Dermis blood vessel endothelial cell (primary cell): ENCODE measurements at places on chromosomes 12 and 14.
A peak's percentile ranks its signal among the peaks of the same experiment; 100 is the strongest.

DNA sequence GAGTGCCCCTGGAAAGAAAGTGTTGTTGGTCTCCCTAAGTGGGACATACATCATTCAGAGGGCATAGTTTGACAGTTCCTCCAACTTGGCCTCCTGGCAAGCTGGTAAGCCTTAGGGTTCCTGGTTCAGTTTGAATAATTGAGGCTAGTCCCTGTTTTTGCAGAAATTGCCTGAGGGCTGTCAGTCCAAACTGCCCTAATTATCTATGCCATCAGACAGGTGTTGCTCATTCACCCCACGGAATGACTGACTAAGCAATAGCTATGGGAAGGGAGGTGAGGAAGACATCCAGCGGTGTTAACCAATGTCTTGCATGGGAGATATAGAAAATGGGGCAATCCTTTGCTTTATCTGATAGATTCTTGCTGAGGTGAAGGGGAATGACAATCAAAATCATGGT, 37.6 kb downstream of the SPTSSA start:
- DNase-seq, result no peak

GRCh38 chr12:31834150-31834549, 105.3 kb upstream of the AMN1 start:
- DNase-seq, result no peak

DNA sequence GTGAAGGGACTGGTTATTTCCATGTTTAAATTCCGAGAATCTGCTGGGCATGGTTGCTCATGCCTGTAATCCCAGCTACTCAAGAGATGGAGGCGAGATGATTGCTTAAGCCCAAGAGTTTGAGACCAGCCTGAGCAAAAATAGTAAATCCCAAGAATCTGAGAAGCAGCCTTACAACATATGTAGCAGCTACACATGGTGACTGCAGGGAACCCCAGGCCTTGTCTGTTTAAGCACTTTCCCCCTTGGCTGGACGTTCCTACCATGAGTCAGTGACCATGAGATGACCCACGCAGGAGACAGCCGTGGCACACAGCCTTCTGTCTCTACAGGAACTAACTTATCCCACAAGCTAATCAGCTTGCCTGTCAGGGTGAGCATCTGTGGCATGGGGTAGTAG, 5.5 kb upstream of the SLC24A4 start:
- no peak for DNase-seq

DNA sequence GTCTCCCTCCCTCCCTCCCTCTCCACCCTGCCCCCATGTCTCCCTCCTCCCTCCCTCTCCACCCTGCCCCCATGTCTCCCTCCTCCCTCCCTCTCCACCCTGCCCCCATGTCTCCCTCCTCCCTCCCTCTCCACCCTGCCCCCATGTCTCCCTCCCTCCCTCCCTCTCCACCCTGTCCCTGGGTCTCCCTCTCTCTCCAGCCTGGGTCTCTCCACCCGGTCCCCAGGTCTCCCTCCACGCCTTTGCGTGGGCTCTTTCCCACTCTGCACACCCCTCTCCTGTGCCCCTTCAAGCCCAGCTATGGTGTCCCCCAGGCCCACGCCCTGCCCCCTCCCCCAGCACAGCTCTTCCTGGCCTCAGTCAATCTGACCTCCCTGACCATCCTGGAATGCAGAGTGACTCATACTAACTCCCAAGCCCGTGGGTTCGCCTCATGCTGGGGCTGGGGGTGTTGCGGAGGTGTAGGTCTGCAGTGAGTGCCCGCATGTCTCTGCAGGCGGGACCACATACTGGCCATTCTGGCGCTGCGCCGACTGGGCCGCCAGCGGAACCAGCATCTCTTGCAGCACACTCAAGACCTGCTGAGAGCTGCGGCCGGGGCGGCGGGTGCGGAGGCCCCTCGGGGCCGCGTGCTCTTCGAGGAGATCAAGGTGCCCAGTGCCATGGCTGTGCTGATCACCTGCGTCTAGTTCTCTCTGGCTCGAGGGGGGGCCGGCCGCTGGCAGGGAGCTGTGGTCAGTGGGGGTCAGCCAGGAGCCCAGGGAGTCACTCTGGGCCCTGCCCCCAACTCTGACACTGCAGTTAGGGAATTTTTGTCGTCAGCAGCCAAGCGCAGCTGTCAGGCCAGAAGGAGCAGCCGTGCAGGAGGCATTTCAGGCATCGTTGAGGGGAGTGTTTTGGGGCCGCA, 13.5 kb upstream of the TNFAIP2 start:
- peak; percentile 69 for DNase-seq

GRCh38 chr12:91937009-91937408, 208.6 kb downstream of the BTG1 start:
- DNase-seq, result no peak

GRCh38 chr12:85476756-85477155, 196.7 kb downstream of the ALX1 start:
- DNase-seq, result no peak

DNA sequence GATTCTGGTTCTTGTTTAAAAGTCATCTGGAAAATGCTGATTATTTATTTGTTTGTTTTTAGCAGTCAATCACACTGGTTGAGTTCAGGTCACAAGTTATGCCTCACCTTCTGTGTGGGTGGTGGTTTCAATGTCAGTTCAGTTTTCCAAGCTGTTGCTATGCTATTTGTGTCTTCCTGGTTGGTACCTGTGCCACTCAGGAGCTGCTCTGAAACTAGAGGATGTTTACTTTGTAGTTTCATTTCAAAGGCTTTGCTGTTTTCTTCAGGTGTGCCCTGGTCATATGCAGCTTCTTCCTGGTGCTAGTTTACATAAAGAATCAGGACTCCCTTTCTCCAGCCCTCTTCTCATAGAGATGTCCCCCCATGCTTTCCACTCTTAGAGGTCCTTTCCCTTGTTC, 75.7 kb upstream of the PPP4R3A start:
- no peak for DNase-seq

DNA sequence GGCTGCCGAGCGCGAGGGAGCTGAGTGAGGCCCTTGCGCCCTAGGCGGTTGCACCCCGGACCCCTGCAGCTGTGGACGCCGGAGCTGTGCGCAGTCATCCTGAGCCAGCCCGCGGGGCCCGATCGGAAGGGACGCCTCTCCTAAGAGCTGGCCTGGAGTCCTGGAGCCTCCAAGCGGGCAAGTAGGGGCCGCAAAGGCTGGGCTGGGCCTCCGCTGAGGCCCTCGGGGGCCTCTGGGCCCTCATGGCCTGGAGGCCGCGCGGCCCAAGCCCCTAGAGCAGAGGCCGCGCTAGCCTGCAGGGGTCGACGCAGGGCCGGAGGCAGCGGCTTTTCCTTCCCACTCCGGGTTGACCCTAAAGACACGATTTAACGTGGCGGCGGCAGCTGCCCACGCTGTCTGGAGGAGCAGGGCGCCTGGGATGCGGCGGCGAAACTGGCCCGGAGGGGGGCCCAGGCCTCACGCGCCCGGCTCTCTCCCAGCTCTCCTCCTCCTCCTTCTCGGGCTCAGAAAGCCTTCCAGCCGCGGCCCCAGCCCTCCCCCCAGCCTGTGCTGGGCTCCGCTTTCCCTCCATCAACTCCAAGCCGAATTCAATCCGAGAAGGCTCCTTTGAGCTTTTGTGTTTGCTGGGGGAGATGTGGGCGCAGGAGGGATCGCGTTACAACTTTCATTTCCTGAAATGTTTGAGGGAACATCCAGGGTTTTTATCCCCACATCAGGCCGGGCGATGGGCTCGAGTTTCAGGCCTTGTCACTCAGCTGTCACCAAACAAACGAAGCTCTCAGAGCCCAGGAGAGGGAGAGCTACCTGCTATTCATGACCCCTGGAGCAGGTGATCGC, 11.6 kb downstream of the SIX1 start:
- peak; percentile 36 for DNase-seq

DNA sequence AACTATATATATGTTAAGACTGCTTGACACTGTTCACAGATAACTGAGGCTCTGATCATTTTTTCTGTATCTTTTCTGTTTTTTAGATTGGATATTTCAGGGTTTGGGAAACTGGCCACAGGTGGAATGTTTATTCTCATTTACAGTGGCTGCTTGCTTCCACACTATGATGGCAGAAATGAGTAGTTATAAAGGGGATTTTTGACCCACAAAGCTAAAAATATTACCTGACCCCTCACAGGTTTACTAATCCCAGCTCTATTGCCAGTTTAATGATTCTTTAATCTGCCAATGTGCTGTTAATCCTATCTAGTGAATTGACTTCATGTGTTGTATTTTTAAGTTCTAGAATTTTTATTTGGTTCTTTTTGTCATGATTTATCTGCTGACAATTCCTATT, 29.6 kb downstream of the ACADS start:
- DNase-seq, result no peak

DNA sequence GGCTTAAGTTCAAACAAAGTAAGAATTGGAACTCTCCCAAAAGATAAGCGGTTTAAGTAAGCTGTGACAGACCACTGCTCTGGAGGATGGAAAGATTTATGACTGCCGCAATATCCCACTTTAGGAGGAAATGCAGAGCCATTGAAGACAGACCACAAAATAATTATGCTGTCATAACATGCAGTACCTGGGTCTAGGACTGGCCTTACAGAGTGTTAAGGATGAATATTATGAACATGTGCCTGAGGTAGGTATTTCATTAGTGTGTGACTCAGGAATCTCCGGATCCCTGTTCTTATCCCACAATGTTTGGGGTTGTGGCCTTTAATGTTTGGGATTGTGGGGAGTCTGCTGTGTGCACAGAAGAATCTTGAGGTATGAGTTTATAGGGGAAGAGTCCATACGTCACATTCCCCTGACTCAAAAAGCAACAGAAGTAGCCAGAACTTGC, 114.9 kb downstream of the SAMD4A start:
- DNase-seq, result no peak

GRCh38 chr12:51692016-51692415, 101.0 kb downstream of the SCN8A start:
- no peak for DNase-seq

GRCh38 chr12:124809391-124809790, 54.3 kb downstream of the SCARB1 start:
- DNase-seq, result no peak

- DNase-seq, result no peak
These were observed 60.2 kb downstream of the STAB2 start for GRCh38 chr12:103647267-103647666.

DNA sequence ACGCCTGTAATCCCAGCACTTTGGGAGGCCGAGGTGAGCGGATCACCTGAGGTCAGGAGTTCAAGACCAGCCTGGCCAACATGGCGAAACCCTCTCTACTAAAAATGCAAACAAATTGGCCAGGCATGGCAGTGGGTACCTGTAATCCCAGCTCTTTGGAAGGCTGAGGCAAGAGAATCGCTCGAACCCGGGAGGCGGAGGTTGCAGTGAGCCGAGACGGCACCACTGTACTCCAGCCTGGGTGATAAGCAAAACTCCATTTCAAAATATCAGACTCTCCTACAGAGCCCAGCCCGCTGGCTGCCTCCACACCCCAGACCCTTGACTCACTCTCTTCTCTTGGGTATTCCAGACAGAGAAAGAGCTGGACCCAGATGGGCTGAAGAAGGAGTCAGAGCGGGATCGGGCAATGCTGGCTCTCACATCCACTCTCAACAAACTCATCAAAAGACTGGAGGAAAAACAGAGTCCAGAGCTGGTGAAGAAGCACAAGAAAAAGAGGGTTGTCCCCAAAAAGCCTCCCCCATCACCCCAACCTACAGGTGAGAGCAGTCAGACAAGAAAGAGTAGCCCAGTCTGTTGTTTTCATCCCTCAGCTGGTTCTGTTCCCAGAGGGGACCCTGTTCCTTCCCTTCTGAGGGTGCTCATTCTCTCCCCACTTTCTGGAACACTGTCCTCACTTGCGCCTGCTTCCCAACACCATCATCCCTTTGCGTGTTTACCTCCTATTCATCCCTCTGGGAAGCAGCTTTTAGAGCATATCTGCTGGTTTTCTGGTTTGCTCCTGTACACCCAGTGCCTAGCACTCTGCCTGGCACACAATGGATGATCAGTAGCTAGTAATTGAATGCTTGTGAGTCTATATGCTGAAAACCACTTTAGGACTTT, 19.7 kb downstream of the AGAP2 start:
- DNase-seq, result no peak

- no peak for DNase-seq
These were observed 15.7 kb upstream of the ANO2 start for GRCh38 chr12:5960783-5961182.

GRCh38 chr12:82207556-82207955, 150.6 kb downstream of the CCDC59 start:
- no peak for DNase-seq

DNA sequence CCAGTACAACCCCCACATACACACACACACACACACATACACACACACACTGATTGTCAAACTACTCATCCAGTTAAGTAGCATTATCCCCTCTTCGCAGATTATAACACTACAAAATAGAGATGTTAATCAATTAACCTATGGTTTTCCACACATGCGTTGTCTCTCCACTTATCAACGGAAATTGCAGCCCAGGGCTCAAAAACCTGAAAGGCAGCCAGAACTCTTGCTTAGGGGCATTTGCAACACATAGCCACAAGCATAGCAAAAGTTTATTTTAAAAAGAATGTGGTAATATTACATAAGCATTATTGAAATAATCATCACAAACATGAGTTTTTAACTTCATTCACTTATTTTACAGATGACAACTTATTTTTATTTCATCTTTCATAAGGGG, 265.8 kb downstream of the SLC16A7 start:
- no peak for DNase-seq

- peak; percentile 70 for DNase-seq
These were observed 183.1 kb downstream of the EGLN3 start for GRCh38 chr14:33767586-33768457.

- peak; percentile 99 for DNase-seq
These were observed 39.1 kb upstream of the PNMA1 start for GRCh38 chr14:73753124-73753886.

DNA sequence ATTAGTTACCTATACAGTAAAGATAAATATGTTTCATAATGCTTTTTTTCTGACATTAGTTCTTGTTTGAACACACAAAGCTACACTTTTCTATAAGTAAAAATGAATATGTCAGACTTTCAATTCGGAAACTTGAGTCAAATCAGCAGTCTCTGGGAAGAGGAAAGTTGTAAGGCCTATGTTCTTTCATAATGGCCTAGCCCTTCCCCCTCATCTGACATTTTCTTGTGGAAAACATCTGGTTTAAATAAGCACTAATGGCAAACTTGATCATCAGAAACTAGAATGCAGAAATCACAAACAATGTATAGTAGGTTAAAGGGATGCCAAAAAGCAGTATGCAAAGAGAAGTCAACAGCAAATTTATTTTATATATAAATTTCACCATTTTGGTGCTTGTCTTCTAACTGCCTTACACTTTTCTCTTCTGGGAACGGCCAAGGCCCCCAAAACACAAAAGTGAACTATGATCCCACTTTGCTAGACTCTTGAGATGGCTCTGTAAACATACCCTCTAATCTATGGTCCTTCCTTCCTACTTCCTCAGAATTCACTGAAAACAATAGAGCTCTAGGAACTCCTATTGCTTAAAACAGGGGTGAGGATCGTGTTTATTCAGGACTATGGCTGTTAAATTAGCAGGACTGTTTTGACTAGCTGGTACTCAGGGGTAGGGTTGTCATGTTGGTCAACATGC, 444.1 kb downstream of the RAD51B start:
- peak; percentile 60 for DNase-seq

- DNase-seq, result no peak
These were observed 75.2 kb downstream of the CMAS start for GRCh38 chr12:22121224-22121623.
